Right ventricle myocardium inferior (tissue), 1 donor: ENCODE measurements at places on chromosomes 2 and 18. TPM values are rescaled to one million over a fixed set of nuclear protein-coding genes. Genes with fewer than 3 reads are reported as not detected.

KIF1A gene
- total RNA-seq = 1.5 TPM

GPR55 gene
- not detected for total RNA-seq

GULP1 gene
- total RNA-seq = 6.7 TPM

SLC19A3 gene
- 4.5 TPM for total RNA-seq

TRIP12 gene
- 180 TPM for total RNA-seq

SFTPB gene
- 0.19 TPM for total RNA-seq

NAT8 gene
- total RNA-seq = not detected

CXCR1 gene
- 1.1 TPM for total RNA-seq

VIT gene
- total RNA-seq = 21.6 TPM

DNA sequence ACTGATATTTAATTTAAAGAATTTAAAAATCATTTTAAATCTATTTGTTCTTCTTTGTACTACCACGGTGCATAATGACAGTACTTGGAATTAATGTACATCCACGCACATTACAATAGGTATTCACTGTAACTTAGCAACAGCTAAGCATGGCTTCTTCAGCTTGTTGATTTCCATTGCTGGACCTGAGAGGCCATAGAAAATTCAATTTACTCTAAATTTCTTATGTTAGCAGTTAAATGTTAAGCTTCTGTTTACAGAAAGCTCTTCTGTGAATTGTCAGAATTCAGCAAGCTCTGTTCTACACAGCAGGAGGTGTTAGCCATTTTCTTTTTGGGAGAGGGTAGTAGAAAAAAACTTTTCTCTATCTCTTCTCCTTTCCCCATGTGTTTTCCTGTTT is 1149.3 kb upstream of the CDH2 start:
- no peak for DNase-seq

DNA sequence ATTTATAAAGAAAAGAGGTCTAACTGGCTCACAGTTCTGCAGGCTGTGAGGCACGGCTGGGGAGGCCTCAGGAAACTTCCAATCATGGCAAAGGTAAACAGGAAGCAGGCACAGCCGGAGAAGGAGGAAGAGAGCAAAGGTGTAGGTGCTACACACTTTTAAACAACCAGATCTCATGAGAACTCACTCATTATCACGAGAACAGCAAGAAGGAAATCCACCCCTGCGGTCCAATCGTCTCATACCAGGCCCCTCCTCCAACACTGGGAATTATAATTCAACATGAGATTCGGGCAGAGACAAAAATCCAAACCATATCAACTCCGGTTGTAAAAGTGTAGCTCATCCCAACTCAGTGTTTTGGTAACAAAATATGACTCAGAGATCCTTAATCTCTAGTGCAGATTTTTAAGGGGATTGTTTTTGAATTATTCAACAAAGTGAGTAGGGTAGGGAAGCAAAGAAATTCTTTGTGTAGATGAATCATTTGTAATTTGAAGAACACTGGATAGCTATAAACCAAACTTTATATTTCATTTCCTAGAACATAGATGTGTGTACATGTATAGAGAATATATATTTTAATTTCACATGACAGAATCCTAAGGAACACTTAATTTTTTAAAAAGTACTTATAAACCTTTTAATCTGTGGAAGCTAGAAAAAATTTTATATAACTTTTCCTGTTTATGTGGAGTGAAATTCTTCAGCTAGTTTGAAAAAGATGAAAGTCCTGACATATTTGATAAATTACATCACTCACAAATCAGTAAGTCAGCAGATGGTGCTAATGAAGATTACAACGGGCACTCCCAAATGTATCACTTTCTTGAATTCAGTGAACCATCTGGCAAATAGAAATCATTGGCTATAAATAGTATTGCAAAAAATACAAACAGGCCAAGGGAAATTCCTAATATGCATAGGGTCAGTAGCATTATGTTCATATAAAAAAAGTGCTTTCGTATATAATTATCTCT is 130.1 kb downstream of the OLA1 start:
- DNase-seq = no peak

GRCh38 chr2:105828558-105828957 is 83.8 kb downstream of the NCK2 start:
- DNase-seq = no peak

DNA sequence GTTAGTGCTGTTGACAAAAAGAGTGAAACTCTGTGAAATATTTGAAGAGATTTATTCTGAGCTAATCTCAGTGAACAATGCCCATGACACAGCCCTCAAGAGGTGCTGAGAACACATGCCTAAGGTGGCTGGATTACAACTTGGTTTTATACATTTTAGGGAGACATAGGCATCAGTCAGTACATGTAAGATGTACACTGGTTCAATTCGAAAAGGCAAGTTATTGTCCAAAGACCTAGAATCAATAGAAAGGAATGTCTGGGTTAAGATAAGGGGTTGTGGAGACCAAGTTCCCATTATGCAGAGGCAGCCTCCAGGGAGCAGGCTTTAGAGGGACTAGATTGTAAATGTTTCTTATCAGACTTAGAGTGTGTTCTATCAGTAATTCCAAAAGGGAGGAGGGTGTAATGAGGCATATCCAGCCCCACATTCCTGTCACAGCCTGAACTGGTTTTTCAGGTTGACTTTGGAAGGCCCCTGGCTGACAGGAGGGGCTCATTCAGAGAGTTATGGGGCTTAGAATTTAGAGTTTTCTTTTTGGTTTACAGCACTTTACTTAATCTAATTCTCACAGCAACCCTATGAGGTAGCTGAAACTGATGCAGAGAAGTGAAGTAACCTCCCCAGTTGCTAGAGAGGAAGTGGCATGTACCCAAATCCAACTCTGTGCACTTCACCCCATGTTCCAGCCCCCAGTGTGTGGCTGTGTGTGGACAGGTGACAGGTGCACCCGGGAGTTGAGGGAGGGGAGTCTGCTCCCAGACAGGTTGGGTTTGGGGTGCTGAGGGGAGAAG is 28.3 kb upstream of the ASAP2 start:
- no peak for DNase-seq

DNA sequence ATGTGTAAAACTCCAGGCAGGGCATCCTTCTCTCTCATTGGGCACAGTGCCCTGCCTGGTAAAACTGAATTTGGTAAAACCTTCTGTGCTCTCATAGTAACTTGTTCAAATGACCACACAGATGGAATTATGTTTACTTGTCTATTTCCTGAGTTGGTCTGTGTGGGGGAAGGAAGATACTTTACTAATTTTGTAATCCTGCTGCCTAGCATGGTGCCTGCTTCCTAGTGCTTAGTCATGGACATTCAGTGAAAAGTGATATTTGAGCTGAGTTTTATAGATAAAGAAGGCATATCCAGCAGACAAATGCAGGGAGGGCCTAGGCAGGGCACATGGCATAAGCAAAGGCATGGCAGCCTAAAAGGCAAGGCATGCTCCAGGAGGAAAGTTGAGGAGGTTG is 199.4 kb downstream of the FSHR start:
- no peak for DNase-seq

DNA sequence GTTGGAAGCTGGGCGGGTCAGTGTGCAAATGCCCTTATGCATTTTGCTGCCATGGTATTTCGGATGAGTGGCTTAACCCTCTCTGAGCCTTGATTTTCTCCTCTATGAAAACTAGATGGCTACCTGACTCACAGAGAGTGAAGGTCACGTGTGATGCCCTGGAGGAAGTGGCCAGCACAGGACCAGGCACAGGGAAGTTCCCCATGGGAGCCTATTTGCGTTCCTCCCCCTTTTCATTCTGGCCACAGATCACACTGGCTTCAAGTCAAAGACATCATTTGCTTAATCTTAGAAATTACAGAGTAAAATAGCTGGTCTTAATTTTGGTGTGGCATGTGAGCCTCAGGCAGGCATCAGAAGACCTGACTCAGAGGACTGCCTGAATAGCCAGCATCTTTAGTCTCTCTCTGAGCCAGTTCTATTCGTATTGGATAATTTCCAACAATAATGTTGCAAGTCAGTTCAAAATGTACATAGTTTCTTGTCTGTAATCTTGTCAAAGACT is 57.6 kb upstream of the CD302 start:
- no peak for DNase-seq

DNA sequence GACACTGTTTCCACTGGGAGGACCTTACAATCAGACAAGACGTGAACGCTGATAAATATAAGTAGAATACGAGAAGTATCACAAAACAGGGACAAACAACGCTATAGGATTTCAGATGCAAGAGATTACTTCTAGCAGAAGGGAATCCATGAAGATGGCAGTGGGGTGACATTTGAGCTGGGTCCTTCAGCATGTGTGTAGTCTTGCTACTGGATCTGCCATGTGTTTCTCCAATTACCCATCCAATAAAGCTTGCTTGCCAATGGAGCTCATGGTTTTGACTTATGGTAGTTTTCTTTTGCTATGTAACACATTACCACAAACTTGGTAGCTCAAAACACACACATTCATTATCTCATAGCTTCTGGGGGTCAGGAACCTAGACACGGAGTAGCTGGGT is 32.8 kb upstream of the LGALSL start:
- DNase-seq = no peak

DNA sequence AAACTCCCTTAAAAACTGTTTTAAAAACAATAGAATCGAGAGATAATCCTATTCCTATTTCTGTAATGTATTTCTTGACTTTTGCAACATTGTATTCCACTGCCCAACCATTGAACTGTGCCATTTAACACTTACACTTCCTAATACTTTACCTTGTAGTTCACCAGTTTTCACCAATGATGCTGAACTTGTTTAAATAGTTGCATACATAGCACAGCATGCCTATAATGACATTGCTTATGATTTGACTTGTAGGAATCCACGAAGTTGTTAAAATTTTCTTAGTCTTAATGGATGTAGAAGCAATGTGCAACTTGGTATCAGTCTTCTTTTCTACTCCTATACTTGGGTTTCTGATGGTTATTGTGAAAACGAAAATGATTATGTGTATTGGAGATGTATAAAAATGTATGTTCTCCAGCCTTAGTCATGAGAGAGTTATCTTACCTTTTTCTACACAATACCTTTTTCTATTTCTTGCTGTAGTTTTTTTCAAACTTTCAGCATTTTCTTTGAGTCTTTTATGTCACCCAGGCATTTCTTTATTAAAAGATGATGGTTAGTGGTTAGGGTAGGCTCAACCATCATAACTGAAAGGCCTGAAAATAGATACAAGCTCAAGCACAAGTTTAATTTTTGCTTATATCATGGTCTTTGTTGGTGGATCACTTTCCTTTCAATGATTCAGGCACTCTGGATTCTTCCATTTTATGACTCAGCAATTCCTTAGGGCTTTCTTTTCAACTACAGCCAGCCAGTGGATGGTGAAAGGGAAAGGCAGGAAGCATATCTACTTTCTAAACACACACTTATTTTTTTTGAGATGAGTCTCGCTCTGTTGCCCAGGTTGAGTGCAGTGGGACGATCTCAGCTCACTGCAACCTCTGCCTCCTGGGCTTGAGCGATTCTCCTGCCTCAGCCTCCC is 9.4 kb downstream of the GPD2 start:
- no peak for DNase-seq

GRCh38 chr18:650428-650858 is 7.0 kb upstream of the TYMS start:
- no peak for DNase-seq
